Right renal pelvis (tissue), 4 donors: ENCODE measurements at places on chromosomes 7 and 10.

DNA sequence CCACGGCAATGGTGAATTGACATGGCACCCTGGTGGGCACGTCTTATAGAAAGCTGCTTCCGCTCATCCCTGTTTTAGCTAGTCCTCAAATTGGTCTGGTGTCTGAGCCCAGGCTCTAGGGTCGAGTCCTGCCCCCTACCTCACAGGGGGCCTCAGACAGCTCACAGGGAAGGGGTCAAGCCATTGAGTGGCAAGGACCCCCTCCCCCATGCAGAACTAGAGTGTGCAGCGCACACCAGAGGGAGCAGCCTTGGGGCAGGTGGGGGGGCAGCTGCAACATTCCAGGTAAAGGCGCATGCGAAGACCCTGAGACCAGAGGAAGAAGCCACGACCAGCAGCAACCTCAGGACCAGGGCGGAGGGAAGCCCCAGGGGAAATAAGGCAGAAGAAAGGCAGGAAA lies 240.4 kb upstream of the PPP2R2D start:
- DNase-seq = no peak

DNA sequence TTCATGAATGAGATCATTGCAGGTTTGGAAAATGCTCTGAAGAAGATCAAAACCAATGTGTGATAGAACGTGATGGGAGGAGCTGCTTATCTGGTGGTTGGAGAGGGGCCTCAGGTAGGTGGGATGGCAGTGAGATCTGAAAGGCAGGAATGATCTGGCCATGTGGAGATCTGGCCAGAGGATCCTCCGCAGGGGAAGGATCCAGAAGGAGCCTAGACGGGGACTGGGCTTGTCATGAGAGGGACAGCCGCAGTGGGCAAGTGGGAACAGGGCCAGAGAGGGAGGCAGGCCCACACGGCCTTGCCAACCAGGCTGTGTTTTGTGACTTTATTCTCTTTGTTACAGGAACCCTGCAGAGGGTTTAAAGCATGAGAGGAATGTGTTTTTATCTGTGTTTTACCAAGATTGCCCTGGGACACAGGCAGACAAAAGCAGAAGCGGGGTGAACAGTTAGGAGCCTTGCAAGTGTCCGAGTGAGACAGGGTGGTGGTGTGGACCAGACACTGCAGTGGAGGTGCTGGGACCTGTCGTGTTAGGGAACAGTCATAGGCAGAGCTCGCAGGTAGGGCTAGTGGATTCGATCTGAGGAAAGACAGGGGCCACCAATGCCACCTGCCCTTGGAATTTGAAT lies 66.6 kb downstream of the TLL2 start:
- DNase-seq = no peak

- no peak for DNase-seq
These were observed 32.1 kb upstream of the ZNF735 start for GRCh38 chr7:64174941-64175340.

DNA sequence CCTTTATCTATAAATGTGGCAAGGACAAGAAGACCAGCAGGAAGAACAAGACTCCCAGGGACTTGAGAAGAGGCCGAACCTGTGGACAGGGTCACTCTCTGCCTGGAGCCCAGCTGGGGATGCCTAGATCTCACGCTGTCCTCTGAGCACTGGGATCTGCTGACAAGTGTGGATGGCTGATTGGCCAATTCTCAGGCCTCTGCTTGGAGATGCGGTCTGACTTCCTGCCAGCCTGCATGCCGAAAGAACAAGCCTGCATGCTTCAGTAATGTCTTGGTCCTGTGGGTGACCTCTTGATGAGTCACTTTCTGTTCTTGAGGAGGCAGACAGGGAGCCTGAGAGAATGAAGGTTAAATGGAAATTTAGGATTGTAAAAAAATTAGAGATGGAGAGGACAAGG lies 84.7 kb downstream of the TMEM178B start:
- no peak for DNase-seq

DNA sequence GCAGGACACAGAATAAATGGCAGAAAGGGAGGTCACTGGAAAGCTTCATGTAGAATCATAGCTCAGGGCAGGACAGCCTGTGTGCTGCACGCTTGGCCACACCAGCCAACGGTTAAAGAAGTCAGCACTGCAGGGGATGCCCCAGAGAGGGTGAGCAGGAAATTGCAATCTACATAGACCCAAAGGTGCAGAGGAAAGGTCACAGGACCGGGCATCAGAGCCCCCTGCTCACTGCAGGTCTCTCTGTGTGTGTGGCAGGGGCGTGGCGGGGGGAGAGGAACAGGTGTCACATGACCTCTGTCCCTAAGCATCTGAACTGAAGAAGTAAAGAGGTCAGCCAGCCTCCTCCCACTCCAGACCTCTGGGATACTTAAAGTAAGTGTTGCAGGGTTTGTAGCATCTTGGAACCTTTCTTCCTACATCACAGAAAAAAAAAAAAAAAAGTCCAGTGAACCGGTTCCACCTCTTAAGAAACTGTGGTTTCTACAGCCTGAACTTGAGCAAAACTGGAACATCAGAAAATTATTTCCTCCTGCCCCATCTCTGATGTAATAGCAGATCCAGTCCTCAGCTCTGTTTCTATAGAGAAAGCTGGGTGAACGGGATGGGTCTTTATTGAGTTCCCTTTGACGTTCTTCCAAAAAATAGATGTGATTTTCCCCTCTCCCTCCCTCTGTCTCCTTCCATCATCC lies 64.3 kb downstream of the RGS10 start:
- DNase-seq = no peak

GRCh38 chr10:132156382-132156781 lies 30.4 kb upstream of the DPYSL4 start:
- DNase-seq = no peak

- no peak for DNase-seq
These were observed 42.9 kb upstream of the FGL2 start for GRCh38 chr7:77242554-77242953.
